DMS79 treated with DMSO at 0.1 percent for 48 hours (cell line): ENCODE measurements at places on chromosomes 12 and 14.

- no peak for DNase-seq
These were observed 15.8 kb upstream of the GCH1 start for GRCh38 chr14:54918427-54918826.

DNA sequence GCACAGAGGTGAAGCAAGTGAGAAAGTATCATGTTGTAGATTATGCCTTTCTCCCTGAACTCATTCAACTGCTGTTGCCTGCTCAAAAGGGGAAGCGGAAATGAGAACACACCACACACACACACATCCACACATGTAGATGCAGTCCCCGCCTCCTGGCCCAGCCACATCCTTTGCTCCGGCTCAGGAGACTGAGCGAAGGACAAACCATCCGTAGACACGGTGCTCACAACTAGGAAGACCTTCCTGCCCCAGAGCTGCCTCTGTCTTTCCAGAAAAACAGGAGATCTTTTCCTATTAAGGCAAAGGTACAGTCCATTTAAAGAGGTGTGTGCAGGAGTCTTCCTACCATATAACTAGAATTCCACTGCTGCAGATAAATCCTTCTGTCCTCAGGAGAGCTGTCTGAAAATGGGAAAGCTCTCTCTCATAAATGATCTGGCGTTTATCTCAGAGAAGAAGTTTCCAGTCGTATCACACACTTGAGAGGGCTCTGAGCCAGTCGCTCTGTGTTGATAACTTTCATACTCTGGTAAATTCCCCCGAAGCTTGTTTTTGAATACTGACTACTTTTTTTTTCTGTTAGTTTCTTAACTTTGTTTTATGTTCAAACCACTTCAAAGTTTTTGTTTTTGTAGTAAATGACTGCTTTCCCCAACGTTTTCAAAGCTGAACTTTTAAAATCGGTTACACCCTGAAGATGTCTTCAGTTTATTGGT, at the start of gene TESPA1:
Gene TESPA1, minus strand, starts transcription at position 105 of the 719 bp plus-strand sequence. CDS start 10,200 bp downstream, outside the sequence.
- DNase-seq, result no peak

DNA sequence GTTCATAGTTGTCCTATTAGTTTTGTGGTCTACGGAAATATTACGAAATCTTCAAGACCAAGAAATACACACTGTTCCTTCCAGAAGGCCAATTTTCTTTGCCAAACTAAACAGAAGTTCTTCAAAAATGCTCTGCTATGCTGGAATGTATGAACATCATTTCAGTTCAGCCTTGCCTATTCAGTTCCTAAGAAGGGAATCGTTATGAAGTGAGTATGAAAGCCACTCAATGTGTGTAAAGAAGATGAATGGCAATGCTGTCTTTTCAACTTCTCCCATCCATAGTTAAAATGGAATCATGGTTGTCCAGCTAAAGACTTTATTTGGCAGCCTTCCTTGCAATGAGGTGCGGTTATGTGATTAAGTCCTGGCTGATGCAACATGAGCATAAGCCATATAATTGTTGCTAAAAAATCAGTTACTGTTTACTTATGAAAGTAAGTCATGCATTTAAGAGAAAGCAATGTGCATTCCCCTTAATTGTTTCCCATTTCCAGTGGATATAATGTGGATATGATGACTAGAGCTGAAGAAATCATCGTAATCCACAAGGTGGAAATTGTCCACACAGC, 73.8 kb upstream of the PTPRR start:
- DNase-seq, result no peak

- DNase-seq, result no peak
These were observed 223.0 kb downstream of the SLC25A21 start for GRCh38 chr14:36949371-36949770.

DNA sequence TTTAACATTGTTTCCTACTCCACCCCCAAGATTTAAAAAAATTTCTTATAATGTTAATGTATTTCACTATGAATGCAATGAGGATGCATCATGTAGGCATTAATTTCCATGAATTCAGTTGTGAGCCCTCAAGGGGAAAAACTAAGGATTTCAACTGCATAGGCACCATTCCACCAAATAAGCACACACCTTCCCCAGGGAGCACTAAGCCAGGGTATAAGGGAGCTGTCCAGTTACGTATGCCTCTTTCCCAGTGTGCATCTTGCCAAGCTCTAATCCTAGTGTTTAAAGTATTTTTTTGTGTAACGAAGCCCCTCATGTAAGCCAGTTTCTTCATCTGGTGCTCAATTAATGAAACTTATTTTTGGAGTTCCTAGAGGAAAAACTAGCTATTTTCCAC, 6.6 kb downstream of the FERMT2 start:
- no peak for DNase-seq

GRCh38 chr12:108080363-108080762, 48.7 kb upstream of the WSCD2 start:
- peak; percentile 29 for DNase-seq

GRCh38 chr12:116011217-116011616, 266.3 kb downstream of the MED13L start:
- no peak for DNase-seq

DNA sequence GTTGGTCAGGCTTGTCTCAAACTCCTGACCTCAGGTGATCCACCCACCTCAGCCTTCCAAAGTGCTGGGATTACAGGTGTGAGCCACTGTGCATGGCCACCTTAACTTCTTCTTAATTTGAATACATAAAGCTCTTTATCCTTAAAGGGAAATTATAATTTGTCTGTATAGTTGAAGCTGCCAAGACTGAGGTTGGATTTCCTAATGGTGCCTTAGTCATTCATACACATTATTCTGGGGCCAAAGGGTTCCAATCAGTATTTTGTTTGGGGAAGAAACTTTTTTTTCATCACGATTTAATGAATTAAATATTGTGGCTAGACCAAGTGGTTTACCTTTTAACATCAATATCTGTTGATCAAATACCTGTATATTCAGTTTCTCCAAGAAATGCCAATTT, 135.9 kb downstream of the SYT1 start:
- DNase-seq, result no peak

DNA sequence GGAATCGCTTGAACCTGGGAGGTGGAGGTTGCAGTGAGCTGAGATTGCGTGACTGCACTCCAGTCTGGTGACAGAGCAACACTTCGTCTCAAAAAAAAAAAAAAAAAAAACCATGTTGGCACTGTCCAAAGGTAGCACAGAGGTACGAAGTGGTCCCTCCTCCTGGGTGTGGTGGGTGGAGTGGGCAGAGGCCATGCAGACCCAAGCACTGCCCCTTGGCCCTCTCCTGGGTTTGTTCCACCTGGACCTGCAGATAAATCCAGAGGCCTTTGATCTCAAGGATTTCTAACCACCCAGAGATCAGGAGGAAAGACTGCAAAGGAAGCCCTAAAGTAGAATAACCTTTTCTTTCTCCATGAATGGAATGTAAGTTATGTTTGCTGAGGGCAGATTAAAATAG, 8.7 kb upstream of the GALNT6 start:
- DNase-seq, result no peak

GRCh38 chr12:122399592-122400373, 22.7 kb downstream of the CLIP1 start:
- peak; percentile 71 for DNase-seq

GRCh38 chr12:51922146-51922545, 14.8 kb downstream of the ACVRL1 start:
- no peak for DNase-seq
